Activated CD4-positive, alpha-beta T cell treated with anti-CD3 and anti-CD28 coated beads for 48 hours (primary cell): ENCODE measurements at places on chromosomes 13 and 19.

DNA sequence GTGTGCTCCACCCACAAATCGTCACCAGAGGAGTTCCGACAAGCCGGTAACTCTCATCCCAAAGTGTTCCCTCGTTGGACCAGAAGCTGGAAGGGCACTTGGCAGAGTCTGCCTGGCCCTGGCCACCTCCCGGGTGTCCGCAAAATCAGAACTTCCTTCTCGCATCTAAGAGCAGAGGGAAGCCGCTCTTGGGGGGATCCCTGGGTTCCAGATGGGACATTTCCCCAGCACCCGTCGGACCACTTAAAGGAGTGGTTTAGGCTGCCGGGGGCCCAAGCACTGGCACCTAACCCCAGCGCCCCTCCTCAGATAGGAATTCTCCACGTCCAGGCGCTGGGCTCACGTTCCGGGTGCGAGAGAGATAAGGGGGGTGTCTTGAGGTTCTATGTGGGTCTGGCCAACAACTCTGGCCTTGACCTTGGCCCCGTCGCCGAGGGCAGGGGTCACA is 857 bp upstream of the MAP2K7 start:
- DNase-seq = no peak

- no peak for DNase-seq
Measured at GRCh38 chr13:49596221-49596620, 10.9 kb upstream of the RCBTB1 start.

GRCh38 chr19:8423817-8424223 is 10.7 kb downstream of the MARCHF2 start:
- no peak for DNase-seq

DNA sequence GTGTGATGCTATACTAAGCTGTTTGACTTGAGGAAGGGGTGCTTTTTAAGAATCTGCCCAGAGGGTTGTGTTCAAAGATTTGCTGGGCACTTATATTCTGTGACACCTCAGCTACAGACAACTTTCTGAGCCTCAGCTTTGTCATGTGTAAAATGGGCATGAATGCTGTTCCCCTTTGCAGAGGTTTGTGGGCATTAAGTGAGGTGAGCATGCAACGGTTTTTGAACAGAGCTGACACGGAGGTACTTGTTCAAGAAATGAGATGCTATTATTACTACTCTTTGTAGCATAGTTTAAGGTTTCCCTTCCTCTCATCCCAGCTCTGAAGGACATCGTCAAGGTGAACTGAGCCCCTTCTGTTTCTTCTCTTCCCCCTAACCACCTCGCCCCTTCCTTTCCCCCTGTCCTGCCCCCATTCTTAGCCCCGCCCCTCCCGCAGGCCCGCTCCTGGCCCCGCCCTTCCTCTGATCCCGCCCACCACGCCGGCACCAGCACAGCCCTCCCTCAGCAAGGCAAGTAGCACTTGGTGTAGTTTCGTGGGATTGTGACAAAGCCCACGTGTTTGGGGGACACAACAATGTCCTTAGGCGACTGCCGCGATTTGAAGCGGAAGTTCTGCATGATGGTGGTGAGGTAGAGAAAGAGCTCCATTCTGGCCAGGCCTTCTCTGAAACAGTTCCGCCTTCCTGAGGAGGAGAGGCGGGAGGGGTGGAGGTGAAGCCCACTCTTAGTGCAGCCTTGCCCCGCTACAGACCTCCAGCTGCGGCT is 26.1 kb upstream of the CYP2A7 start:
- peak; percentile 74 for DNase-seq

GRCh38 chr19:37931881-37932655 is 25.1 kb downstream of the SIPA1L3 start:
- peak; percentile 15 for DNase-seq

DNA sequence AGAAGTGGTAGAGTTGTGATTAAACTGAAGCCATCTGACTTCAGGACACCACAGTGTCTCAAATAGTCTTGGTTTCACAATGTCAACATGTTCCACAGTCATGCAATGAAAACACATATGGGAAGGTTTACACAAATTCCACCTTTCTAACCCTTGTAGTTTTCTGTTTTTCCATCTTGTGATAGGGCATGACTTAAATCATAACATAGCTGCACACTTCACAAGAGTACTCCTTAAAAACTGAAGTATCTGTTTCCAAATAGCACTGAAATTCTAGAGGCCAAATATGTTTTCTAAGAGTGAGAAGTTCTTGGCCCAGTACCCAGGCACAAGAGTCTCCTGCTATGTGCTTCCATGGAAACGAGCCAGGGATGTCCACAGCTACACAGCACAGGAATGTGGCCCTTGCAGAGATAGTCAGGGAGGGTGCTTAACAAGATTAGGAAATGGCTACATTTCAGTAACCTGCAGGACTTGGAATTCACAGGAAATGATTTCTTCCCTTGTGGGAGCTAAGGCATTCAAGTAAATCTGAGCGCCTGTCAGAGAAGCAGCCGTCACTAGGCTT is 269.1 kb downstream of the NDFIP2 start:
- DNase-seq = no peak

DNA sequence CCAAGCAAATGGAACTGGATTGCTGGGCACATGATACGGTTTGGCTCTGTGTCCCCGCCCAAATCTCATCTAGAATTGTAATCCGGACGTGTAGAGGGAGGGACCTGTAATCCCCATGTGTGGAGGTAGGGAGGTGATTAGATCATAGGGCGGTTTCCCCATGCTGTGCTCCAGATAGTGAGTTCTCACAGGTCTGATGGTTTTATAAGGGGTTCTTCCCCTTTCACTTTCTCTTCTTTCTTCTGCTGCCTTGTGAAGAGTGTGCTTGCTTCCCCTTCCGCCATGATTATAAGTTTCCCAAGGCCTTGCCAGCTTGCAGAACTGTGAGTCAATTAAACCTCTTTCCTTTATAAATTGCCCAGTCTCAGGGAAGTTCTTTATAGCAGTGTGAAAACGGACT is 32.6 kb upstream of the MTIF3 start:
- no peak for DNase-seq

DNA sequence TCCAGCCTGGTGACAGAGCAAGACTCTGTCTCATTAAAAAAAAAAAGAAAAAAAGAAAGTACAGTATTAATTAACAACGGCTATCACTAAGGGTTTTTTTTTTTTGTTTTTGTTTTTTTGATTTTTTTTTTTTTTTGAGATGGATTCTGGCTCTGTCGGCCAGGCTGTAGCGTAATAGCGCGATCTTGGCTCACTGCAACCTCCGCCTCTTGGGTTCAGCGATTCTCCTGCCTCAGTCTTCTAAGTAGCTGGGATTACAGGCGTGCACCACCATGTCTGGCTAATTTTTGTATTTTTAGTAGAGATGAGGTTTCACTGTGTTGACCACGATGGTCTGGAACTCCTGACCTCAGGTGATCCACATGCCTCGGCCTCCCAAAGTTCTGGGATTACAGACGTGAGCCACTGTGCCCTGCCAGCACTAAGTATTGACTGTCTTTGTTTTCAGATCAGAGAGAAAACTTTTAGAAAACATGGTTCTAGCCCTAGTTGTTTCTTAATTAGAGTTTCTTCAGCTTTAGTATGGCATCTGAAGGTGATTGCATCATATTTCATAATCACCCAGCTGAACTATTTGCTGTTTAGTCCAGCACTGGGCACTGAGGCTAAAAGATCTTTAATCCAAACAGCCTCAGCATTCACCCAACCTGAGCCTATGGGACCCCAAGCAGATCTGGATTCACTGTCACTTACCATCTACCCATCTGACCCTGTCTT is 2.7 kb upstream of the GATAD2A start:
- DNase-seq = no peak

GRCh38 chr13:37599519-37599918 is 951 bp upstream of the POSTN start:
- no peak for DNase-seq

DNA sequence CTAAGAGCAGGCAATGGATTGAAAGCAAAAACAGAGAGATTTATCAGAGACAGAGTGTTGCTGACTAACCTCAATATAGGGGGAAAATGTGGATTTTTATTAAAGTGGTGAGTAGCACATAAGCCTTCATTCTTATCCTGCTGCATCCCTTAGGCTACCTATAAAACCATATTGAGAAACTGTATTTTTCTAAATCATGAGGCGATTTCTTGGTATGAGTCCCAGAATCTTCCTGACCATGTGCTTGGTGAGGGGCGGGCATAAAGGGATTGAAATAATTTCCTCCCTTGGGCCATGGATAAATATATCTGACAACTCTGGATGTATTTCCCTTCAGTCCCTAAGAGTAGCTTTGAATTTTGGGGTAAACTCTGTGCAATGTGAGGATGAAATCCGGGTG is 72.8 kb downstream of the EFNB2 start:
- DNase-seq = no peak

DNA sequence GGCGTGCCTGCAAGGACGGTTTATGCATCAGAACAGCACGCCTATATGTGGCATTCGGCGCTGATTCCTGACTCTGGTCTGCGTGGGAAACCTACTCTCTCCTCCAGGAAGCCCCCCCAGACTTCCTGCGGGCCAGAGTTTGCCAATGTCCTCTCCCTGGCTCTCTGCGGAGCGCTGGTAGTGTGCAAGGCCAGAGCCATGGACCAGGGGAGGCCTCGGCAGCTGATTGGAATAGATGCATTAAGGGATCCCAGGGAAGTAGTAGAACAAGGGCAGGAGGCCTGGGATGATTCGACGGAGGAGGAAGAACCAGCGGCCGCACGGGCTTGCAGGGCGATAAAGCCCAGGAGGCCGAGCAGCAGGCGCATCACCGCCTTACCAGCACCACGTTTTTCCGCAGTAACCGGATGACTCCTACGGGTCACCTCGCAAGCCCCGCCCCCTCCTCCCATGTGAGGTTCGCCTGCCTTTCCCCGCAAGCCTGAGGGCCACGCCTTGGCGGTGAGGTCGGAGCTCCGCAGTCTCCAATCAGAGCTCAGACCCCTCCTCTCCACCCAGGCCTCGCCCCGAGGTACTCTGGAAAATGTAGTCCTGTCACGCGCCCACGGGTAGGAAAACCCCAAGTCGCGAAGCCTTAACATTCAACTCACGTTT is 5.0 kb downstream of the CLEC11A start:
- DNase-seq = peak; percentile 93

GRCh38 chr13:73079359-73079758 is 20.6 kb downstream of the KLF5 start:
- no peak for DNase-seq

GRCh38 chr13:25180775-25181537 is 8.9 kb upstream of the AMER2 start:
- no peak for DNase-seq

DNA sequence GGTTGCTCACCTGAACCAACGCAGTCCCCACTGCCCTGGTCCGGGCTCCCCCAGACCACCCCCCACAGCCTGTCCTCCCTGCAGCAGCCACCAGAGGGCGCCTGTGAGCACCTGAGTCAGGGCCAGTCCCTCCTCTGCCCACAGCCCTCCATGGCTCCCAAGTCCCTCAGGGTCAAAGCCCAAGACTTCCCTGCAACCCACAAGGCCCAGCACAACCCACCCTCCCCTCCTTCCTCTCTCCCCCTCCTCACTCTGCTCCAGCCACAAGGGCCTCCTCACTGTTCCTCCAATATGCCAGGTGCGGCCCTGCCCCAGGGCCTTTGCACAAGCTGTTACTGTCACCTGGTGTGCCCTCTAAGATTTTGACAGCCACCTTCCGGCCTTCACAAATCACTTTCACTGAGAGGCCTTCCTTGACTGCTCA is 10.9 kb downstream of the GNA15 start:
- peak; percentile 82 for DNase-seq

DNA sequence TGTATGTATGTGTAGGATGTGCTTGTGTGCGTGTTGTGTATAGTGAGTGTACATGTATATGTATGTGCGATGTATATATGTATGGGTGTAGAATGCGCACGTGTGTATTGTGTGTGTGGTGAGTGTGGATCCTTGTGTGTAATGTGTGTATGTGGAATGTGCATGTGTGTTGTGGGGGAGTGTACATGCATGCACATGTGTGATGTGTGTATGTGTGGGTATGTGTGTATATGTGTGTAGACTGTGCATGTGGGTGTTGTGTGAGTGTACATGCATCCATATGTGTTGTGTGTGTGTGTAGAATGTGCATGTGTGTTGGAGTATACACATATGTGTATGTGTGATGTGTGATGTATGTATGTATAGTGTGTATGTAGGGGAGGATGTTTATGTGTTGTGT is 18.0 kb upstream of the SPACA7 start:
- no peak for DNase-seq
